ENCODE measurements at places on chromosomes 3 and 15. TPM values are rescaled to one million over a fixed set of nuclear protein-coding genes. Genes with fewer than 3 reads are reported as not detected.

The TRIM42 gene
- total RNA-seq, result not detected

- no peaks in the 10 kb centered on the region for H3K4me1 ChIP-seq
- H3K27me3 ChIP-seq, result no peaks in the 10 kb centered on the region
- H3K4me3 ChIP-seq, result no peak overlapping the region
- DNase-seq, result no peak
- no peaks in the 10 kb centered on the region for H3K36me3 ChIP-seq
These were observed 15.9 kb downstream of the CEP70 start for GRCh38 chr3:138578141-138578540.

DNA sequence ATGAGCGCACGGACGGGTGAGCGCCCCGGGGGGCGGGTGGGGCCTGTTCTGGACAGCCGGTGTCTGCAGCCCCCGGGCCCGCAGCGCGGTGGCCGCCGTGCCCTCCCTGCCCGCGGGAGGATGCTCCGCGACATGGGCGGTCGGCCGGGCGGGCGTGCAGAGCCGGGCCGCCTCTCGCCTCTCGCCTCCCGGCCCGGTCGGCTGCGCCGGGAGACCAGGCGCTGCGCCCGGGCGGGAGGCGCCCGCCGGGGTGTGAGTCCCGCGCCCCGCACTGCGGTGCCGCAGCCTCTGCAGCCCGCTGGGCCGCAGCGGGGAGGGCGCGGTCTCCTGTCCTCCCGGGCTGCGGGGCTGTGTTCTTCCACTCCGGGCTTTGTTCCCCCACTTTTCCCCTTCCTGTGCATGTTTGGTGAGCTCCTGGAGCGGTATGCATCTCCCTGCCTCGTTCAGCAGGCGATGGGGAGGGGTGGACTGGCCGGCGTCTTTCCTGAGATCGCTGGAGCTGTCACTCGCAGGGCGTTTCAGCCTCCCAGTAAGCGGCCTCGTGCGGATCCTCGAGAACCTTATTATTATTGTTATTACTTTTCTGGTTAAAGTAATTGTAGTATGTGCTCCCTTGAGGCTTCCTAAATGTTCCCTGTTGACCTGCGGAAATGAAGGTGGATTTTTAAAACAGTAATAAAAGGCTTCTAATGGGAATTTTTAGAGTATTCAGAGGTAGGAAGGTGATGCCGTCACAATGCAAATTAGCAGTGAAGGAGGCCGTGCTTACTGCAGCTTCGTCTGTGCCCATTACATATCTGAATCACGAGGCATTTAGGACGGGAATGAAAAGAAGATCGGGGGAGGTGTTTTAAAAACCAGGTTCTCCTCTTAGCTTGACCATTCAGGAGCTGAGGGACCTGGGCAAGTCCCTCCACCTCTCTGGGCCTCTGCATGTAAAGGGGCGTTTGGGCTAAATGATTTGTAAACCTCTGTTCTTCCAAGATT, 593 bp downstream of the TMOD2 start:
- H3K4me1 ChIP-seq, result no peaks in the 10 kb centered on the region
- DNase-seq, result peak; percentile 23
- H3K36me3 ChIP-seq, result no peaks in the 10 kb centered on the region
- peak overlapping the region; percentile 60 for H3K4me3 ChIP-seq
- H3K27me3 ChIP-seq, result no peaks in the 10 kb centered on the region
- no peak overlapping the region for H3K27ac ChIP-seq

- peak; percentile 81 for DNase-seq
- H3K4me1 ChIP-seq, result peaks cover 22% of the 10 kb centered on the region
- H3K27me3 ChIP-seq, result no peaks in the 10 kb centered on the region
- no peak overlapping the region for H3K4me3 ChIP-seq
- H3K27ac ChIP-seq, result peak overlapping the region; percentile 94
These were observed 83.6 kb upstream of the SPATA12 start for GRCh38 chr3:56976651-56977560.

GRCh38 chr3:46643701-46644100, 31.4 kb downstream of the FAM240A start:
- no peak overlapping the region for H3K4me3 ChIP-seq
- H3K27me3 ChIP-seq, result no peaks in the 10 kb centered on the region
- no peaks in the 10 kb centered on the region for H3K4me1 ChIP-seq
- no peaks in the 10 kb centered on the region for H3K36me3 ChIP-seq
- no peak overlapping the region for H3K27ac ChIP-seq
- DNase-seq, result no peak

- no peaks in the 10 kb centered on the region for H3K27me3 ChIP-seq
- no peak overlapping the region for H3K4me3 ChIP-seq
- DNase-seq, result no peak
These were observed 161.3 kb downstream of the AKAP13 start for GRCh38 chr15:85541744-85542143.

GRCh38 chr3:128619146-128619890, 31.3 kb downstream of the RPN1 start:
- no peak overlapping the region for H3K4me3 ChIP-seq
- H3K27me3 ChIP-seq, result no peaks in the 10 kb centered on the region
- no peaks in the 10 kb centered on the region for H3K36me3 ChIP-seq
- H3K4me1 ChIP-seq, result peaks cover 13% of the 10 kb centered on the region
- no peak for DNase-seq
- H3K27ac ChIP-seq, result no peak overlapping the region

Data from ovary (tissue), 10 donors.